Retinal pigment epithelial cell (primary cell): ENCODE measurements at places on chromosomes 16 and 17.

GRCh38 chr16:5615868-5616642 lies 518.5 kb upstream of the EEF2KMT start:
- no peak for DNase-seq

- no peak for DNase-seq
Measured at GRCh38 chr17:61452301-61453290, at the start of gene TBX4. TBX4 (plus strand) TSS chr17:61452422; CDS start chr17:61456491, 4,069 bp downstream.

DNA sequence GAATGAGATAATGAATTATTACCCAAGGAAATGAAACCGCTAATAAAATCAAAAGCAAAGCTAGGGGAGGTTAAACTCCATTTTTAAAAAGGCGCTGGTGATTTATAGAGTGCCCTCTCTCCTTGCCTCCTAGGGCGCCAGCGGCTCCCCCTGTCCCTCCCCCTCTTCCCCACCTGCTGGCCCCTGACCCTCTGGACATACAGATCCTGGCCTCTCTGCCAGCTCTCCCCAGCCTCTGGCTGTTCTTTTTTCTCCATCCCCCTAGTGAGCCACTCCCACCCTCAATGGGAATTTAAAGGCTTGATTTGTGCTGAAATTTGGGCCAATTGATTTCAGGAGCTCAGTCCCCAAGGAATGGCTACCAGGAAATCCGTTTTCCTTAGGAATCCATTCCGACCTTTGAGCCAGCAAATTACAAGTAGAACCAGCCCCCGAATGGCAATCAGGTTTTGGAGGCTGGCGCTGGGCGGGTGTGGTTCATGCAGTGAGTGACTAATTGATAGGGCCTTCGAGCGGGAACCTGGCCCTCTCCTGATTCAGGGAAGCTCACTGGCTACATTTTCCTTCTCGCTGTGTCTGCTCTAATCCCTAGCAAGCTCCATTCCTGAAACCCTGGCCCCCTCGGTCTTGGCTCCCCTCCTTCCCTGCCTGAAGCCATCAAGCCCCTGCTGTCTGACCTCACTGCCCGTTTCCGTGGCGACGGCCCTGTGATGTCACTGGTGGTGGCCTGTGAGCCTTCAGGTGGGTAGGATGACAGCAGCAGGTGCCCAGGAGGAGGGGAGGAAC lies 141.9 kb upstream of the SDK2 start:
- DNase-seq = no peak

DNA sequence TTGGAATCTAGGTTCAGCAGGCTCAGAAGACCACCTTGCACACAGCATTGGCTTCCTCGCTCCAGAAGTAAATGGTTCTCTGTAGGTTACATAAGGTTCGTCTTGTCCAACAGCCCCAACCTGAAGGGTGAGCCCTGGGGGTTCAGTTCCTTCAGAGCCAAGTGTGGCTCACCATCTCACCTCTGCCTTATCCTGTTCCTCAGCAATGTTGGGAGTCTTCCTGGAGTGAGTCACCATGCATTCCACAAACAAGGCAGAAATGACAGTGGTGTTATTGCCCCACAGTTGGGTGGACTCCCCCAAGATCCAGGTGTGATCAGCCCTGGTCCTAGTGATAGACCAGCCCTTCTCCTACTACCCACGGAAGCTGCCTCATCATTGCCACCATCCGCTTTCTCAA lies 26.8 kb upstream of the SMPD3 start:
- DNase-seq = no peak

DNA sequence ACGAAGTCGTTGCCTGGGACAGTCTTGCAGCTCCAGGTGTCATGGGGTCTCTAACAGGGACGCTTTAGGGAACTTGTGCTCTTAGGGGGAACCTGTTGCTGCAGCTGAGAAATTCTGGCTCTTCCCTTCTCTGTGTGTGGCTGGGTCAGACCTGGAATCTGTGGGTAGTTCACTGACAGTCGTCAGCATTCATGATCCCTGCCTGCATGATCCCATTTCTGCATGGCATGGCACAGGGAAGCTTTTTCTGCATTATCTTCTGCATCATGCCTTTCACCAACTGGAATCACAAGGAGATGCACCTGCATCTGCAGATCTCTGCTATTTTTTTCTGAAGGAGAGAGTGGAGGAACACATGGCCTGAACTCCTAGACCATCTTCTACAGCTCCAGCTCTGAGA lies 85.6 kb downstream of the SOX9 start:
- DNase-seq = no peak

GRCh38 chr17:50274142-50274896 lies at the start of gene TMEM92:
TMEM92 (plus strand) TSS chr17:50274466; CDS start chr17:50274502, 36 bp downstream.
- no peak for DNase-seq

GRCh38 chr16:22219389-22220068 lies 13.5 kb downstream of the EEF2K start:
- DNase-seq = no peak

- no peak for DNase-seq
Measured at GRCh38 chr16:74053826-74054225, 242.8 kb upstream of the PSMD7 start.

- DNase-seq = no peak
Measured at GRCh38 chr16:51820176-51820575, 669.1 kb upstream of the SALL1 start.

GRCh38 chr17:65914784-65915342 lies 277.1 kb downstream of the CEP112 start:
- no peak for DNase-seq

DNA sequence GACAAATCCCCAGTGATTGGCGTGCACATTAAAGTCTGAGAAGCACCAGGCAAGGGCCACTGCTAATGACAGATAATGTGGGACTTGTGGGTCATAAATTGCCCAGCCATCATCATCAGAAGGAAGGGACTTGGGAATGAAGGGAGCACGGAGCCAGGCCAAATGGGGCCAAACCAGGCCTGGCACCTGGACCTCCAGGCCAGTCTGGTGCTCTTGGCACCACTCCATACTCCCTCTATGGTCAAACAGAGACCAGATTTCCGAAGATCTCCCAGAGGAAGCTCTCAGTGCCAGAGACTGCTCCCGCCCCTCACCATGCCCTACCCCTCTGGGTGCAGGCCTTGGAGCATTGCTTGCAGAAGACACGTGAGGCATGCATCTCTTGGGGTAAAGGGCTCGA lies 142.2 kb downstream of the CCDC182 start:
- no peak for DNase-seq

DNA sequence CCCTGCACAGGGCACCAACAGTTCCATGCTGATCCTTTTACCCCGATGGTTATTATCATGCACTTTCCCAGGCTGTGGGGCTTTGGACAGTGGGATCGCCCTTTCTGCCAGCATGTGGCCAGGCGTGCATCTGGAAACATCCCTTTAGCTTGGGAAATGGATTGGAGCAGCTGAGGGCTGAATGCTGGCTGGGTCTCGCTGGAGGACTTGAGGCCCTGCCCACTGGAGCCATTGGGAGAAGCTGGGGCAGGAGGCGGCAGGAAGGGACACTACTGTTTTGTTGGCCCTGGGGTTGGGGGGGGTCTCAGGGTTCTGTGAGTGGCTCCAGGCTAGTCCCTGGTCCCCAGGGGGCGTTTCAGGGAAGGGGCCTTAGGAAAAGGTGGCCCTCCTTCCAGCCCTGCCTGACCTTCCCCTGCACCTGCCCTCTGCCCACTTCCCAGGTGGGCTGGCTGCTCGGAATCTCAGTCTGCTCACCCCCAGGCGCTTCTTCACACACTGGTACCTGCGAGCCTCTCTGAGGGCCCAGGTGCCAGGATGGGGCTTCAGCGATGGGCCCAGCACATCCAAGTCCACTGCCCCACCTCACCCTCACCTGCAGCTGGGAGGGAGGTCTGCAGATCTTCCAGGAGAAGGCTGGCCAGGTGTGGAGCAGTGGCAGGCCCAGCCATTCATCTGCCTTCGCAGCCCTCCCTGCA lies 1.6 kb upstream of the ADGRG3 start:
- DNase-seq = no peak

DNA sequence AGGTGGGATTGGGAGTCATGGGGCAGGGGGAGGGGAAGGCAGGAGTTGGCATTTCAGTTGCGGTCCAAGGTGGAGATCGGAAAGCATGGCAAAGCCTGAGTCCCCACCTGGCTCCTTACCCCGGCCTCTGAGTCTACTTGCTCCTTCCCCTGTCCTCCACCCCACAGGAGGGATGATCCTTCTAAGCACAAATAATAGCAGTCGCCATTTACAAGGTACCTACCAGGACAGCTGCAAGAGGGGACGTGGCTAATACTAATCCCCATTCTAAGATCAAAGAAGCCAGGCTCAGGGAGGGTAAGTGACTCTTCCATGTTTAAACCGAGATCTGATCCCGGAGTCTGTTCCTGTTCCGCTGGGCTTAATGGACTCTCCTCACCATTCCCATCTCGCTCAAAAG lies 396.3 kb downstream of the SLC39A11 start:
- no peak for DNase-seq

DNA sequence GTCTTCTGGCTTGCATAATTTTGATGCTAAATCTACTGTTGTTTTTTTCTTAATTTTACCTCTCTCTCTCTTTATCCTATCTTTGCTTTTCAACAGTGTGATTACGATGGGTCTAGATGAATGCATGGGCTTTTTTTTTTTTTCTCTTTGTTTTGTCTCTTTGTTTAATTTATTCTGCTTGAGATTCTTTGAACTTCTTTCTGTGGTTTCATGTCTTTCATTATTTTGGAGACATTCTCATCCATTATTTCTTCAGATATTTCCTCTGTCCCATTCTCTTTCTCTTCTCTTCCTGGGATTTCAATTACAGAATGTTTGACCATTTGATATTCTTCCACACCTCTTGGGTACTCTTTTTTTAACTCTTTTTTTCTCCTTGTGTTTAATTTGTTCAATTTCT lies 52.3 kb downstream of the CCDC182 start:
- DNase-seq = no peak
